Activated naive CD4-positive, alpha-beta T cell treated with anti-CD3 and anti-CD28 coated beads, Interleukin-2, amount 50 U/mL, for 72 hours (primary cell): ENCODE measurements at places on chromosomes 4 and X. TPM values are rescaled to one million over a fixed set of nuclear protein-coding genes. Genes with fewer than 3 reads are reported as not detected.

ESX1 gene
- not detected for total RNA-seq

FAM3A gene
- total RNA-seq: 27.7 TPM

NRK gene
- not detected for total RNA-seq

AKAP17A gene
- 70.1 TPM for total RNA-seq

DNA sequence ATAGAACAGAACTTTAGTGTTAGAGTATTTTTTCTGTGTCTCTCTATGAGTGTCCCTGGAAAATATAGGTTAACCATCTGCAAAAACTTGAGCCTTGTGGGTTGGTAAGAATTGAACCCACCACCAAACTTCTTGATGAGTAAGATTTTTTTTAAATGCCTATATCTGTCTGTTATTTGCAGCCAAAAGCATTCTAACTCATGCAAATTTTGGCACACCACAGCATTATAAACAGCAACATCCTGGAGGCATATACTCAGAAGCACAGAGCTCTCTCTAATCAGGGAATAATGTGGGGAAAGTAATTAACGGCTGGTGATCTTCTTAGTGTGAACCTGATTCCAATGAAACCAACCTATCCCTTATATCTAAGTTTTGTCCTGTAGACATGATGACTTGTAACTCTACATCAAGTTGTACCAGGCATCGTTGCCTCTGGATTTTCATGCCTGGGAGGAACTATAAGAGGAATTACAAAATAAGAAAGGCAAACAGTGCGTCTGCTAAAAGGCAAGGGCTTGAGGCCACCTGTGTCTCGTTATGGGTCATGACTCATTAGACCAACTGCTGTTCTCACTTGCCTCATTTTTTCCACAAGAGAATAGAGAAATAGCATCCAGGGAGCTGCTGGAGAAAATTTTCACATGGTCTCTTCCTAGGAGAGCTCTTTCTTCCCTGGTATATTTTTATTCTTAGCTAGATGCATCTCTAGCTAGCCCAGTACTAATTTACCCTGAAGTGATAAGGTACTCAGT is 202.4 kb downstream of the CHIC2 start:
- DNase-seq: no peak

GRCh38 chr4:6589444-6589843 is 14.5 kb downstream of the MAN2B2 start:
- DNase-seq: no peak

- no peak for DNase-seq
Measured at GRCh38 chr4:7293703-7294102, 101.4 kb downstream of the SORCS2 start.

DNA sequence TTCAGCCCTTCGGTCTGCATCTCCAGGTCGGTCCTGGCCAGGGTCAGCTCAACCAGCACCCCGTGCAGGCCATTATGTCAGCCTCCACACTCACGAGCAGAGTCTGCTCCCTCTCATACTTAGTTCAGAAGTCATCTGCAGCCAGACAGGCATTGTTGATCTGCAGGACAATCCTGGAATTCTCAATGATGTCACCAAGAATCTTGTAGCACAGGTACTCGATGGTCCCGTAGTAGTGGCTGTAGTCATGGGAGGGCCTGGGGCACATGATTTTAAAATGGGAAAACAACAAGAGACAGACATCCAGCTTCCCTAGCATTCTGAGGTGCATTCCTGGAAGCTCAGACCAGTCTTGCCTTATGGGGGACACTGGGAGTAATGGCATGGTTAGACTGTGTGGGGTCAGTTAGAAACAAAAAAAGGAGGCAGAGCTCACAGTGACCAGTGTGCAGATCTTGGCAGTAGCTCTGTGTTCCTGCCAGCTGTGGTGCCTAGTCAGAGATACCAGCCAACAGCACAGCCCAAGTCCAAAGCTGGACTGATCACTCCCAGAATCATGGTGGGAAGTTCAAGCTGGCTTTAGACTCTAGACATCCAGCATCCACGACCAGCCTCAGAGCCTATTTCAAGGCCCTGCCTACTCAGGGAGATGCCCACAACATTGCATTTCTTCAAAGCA is 31.9 kb downstream of the LRIT3 start:
- DNase-seq: no peak

DNA sequence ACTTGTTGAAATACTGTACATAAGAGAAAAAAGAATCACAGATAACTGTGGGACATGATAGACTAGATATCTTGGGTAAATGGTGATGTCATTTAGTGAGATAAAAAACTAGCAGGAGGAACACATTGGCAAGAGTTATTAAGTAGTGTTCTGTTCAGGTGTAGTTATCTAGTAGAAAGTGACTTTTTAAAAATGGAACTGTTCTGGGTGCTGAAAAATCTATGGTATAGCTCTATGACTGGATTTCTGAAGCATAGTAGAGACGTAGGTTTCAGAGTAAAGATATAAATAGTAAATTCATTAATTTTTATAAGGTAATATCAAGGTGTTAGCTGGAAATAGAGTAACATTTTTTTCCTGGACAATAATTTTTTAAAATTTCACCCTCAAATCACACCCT is 225.1 kb upstream of the UGT8 start:
- no peak for DNase-seq

- DNase-seq: no peak
Measured at GRCh38 chrX:378443-378842, 8.3 kb downstream of the PPP2R3B start.

DNA sequence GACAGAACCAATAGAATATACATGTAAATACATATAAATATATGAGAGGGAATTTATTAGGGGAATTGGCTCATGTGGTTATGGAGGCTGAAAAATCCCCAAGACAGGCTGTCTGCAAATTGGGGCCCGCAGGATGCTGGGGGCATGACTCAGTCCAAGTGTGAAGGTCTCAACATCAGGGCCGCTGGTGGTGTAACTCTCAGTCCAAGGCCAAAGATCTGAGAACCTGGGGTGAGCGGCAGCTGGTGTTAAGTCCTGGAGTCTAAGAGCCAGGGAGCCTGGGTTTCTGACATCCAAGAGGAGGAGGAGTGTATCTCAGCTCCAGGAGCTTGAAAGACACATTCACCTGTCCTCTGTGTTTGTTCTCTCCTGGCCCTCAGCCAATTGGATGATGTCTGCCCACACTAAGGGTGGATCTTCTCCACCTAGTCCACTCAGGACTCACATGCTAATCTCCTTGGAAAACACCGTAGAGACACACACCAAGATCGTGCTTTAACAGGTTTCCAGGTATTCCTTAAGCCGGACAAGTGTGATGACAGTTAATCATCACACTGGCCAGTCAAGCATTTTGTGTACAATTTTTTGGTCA is 28.9 kb downstream of the TIGD2 start:
- DNase-seq: no peak
